ENCODE measurements at places on chromosomes 2 and 18. TPM values are rescaled to one million over a fixed set of nuclear protein-coding genes. Genes with fewer than 3 reads are reported as not detected.

DNA sequence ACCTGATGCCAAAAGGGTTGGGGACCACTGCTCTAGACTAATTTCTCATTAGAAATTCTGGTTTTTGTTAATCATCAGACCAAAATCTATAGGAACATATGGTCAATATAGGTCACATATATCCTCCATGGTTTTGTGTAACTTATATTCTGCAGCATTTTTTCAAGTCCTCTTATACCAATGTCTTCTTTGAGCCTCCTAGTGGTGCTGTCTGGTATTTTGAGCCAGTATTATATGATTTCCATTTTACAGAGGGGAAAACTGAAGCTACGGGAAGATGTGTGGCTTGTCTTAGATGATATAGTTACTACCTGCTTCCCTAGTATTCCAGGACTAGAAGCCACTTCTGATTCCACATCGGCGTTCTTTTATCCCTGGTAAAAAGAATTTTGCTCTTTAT, 13.8 kb downstream of the MAPK4 start:
- DNase-seq, result no peak

GRCh38 chr2:219126555-219126954, 34.1 kb downstream of the NHEJ1 start:
- DNase-seq, result no peak

GRCh38 chr2:103361712-103362111, 599.9 kb downstream of the TMEM182 start:
- no peak for DNase-seq

Gene FABP1
- not detected for total RNA-seq

DNA sequence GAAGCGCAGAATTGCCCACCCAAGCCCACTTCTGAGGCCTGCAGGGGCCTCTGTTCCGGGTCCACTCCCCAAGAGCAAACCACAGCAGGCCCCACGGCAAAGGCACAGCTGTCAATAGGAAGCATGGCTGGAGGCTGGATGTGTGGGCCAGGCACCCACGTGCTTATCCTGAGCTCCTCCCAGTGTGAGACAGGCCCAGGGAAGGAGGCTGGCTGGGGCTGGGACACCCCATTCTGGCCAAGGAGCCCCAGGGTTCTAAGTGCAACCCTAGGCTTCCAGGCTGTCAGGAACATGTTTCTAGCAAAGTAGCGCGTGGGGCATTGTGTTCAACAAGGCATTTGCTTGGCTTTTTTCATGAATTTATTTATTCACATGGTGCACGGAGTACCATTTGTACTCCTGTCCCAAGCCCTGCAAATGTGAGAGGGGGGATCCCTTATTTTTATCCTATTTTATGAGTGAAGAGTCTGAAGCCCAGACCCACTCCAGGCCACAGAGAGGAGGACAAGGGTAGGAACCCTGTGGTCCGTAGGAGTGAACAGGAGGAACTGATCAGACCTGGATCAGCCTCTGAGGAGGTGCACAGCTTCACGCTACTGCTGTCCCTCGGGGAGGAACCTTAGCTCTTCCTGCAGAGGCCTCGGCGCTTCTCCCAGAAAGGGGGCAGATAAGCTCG, 6.1 kb upstream of the RAB17 start:
- DNase-seq, result no peak

Gene SCYGR4
- not detected for total RNA-seq

DNA sequence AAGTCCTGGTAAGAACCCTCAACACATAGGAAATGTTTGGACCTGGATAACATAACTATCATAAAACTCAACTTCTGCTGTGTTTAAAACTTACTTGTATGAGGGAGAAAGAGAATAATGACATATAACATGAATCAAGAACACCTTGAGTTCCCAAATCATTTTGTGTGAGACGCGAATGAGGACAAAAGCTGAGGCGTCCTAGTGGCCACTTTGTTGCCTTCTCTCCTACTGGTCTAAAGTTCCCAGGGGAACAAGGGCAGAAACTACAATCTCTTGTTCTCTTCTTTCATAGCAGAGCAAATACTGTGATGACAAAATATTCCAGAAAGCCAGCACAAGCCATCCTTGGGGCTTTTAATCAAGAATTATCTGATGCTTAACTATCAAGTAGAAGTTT, 8.3 kb upstream of the LCT start:
- DNase-seq, result no peak

Gene ANKRD30BL
- not detected for total RNA-seq

Gene CXCR1
- not detected for total RNA-seq

GRCh38 chr2:234797566-234798250, 154.1 kb upstream of the SH3BP4 start:
- no peak for DNase-seq

DNA sequence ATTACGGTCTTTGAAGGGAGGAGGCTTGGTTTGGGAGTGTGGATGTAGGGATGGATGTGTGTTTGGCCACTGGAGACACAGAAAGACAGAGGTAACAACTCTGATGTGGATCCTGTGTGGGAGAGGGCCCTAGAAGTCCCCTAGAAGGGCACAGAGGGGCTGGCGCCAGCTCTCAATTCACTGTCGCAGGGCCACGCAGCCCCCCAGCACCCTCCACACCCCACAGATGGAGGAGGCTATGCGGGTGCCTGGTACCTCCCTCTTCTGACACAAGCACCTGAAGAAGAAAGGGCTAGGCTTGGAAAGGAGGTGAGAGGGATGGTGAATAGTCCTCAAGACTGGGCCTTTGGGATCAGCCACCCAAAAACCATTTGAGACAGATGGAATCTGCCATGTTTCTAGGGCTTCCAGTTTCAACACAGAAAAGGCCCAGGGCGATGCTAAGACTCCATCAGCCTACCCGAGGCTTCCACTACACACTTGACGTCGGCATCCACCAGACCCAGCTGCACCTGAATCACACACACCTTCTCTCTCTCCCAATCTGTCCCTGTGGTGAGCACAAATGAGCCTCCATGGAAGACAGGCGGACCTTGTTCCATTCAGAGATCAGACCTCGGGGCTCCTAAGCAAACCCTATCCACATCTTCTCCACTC, 413.5 kb upstream of the HS6ST1 start:
- DNase-seq, result no peak

Data from neural progenitor cell (in vitro differentiated cells).